ENCODE measurements at places on chromosomes 4 and X. TPM values are rescaled to one million over a fixed set of nuclear protein-coding genes. Genes with fewer than 3 reads are reported as not detected.

DNA sequence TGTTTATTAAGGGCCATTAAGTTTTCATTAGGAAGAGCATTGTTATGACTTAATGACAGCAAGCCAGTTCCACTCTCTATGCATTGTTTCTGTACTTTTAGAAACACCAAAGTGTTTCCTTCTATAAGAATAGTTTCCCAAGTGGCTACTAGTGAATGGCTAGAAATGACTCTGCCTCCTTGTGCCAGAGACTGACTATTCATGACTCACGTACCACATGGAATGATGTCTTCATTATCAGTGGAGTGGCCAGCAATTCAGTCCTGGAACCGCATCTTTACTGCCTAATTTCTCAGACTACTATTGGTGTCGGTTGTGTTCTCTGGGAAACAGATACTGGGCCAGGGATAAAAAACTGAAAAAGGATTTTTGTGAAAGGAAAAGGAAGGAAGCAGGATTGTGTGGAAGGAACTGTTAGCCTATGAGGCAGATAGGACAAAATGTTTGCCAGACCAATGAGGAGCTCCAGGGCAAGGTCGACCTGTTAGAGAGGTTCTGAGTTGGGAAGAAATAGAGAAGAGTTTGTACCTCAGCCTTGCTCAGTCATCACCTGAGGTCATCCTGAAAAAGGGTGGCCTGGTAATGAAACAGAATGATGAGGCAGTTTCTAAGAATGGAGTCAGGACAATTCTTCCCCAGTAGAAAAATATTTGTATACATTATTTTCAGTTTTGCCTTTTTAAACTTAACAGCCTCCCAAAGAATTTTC is 218.6 kb downstream of the SPCS3 start:
- no peaks in the 10 kb centered on the region for H3K36me3 ChIP-seq
- H3K4me3 ChIP-seq, result no peak overlapping the region
- no peak overlapping the region for H3K27ac ChIP-seq
- no peaks in the 10 kb centered on the region for H3K4me1 ChIP-seq

DNA sequence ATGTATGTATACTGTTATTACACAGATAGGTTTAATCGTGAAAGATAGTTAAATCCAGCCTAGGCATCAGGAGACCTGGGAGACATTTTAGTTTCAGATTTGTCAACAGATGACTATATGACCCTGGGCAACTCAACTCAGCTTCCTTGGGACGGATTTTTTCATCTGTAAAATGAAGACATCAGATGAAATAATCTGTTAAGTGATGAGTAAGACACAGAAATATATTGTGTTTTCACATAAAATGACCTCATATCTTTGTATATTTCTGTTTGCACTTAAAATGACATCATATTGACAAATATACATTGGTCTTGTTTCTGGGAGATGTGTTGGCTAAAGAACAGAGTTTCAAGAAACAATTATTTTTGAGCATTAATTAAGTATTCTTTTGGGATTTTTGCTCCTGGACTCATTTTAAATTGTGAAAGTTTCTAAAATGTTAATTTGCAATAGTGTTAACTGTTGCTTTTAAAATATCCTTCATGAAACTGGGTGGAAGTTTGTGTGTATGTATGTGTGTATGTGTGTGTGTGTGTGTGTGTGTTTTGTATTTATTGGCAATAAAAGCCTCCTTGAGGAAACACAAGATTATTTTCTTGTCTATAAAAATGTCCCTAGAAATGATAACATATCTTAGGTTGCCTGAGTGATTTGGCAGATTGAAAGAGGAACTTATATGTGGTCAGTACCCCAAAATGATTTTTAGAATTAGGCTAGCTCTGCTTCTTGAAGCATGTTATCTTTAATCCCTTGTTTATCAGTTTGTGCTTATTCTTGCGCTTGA is 29.1 kb upstream of the MMAA start:
- no peaks in the 10 kb centered on the region for H3K36me3 ChIP-seq
- H3K27ac ChIP-seq, result no peak overlapping the region
- H3K4me1 ChIP-seq, result no peaks in the 10 kb centered on the region
- DNase-seq, result no peak
- no peak overlapping the region for H3K4me3 ChIP-seq

DNA sequence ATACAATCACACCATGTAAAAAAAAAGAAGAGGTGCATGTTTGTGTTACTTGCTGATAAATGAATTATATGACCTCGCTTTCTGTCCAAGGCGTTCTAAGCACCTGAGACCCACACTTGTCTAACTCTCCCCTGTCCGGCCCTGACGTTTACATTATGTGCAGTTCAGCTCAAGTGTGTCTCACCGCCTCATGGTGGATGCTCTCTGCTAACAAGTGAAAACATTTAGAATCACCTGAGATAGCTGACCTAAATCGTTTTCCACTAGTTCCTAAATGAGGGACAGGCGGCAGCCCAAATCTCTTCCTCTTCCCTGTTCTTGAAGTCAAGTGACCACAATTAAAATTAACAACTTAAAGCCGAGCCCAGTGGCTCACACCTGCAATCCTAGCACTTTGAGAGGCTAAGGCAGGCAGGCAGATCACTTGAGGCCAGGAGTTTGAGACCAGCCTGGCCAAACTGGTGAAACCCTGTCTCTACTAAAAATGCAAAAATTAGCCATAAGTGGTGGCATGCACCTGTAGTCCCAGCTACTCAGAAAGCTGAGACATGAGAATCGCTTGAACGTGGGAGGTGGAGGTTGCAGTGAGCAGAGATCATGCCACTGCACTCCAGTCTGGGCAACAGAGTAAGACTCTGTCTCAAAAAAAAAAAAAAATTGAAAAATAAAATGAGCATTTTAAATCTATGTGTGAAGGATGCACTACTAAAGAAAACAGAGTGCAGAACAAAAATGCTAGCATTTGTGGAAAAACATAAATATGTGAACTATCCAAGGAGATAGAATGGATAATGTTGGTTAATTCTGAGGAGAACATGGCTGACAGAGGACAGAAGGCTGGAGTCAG is 3.9 kb upstream of the TIFA start:
- H3K27me3 ChIP-seq, result no peaks in the 10 kb centered on the region
- no peak overlapping the region for H3K4me3 ChIP-seq
- H3K27ac ChIP-seq, result peak overlapping the region; percentile 83

- H3K27me3 ChIP-seq, result peaks cover 5% of the 10 kb centered on the region
- H3K4me3 ChIP-seq, result no peak overlapping the region
- DNase-seq, result no peak
- H3K27ac ChIP-seq, result no peak overlapping the region
- H3K36me3 ChIP-seq, result no peaks in the 10 kb centered on the region
Measured at GRCh38 chrX:42117318-42117717, 194.0 kb upstream of the CASK start.

DNA sequence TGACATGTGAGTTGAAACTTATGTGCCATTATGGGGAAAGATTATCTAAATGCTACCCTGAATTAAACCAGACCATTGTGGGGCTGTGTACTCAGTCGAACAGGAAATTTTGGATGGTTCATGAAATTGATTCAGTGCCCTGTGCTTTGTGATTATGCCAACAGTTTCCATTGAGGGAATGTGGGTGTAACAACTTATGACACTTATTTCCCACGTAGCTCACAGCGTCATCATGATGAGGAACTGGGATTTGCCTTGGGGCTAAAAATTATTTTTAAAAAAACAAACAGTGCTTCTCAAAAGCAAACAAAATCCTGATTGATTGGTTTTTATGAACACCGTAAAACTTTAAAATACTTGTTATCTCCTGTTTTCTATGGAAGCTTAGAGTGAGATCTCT is 8.3 kb upstream of the CLTRN start:
- DNase-seq, result no peak
- H3K36me3 ChIP-seq, result no peaks in the 10 kb centered on the region
- peaks cover 2% of the 10 kb centered on the region for H3K27me3 ChIP-seq
- no peak overlapping the region for H3K4me3 ChIP-seq
- peaks cover 2% of the 10 kb centered on the region for H3K4me1 ChIP-seq
- H3K27ac ChIP-seq, result no peak overlapping the region

- no peak overlapping the region for H3K4me3 ChIP-seq
- peak overlapping the region; percentile 58 for H3K27ac ChIP-seq
- no peaks in the 10 kb centered on the region for H3K36me3 ChIP-seq
- no peaks in the 10 kb centered on the region for H3K27me3 ChIP-seq
- no peaks in the 10 kb centered on the region for H3K4me1 ChIP-seq
Measured at GRCh38 chr4:87038837-87039615, 104.2 kb downstream of the AFF1 start.

- H3K27ac ChIP-seq, result peak overlapping the region; percentile 20
- no peak for DNase-seq
- no peaks in the 10 kb centered on the region for H3K27me3 ChIP-seq
- no peaks in the 10 kb centered on the region for H3K4me1 ChIP-seq
- no peaks in the 10 kb centered on the region for H3K36me3 ChIP-seq
Measured at GRCh38 chrX:2658585-2659292, 32.4 kb upstream of the CD99 start.

Gene FGB
- polyA plus RNA-seq, result not detected

Gene TMEM255A
- polyA plus RNA-seq, result 0.96 TPM

Gene GAB3
- 9.3 TPM for polyA plus RNA-seq

Gene FDCSP
- polyA plus RNA-seq, result not detected

Gene FABP2
- not detected for polyA plus RNA-seq

Data from immature natural killer cell (primary cell).